ENCODE measurements at places on chromosomes 12 and 14.

DNA sequence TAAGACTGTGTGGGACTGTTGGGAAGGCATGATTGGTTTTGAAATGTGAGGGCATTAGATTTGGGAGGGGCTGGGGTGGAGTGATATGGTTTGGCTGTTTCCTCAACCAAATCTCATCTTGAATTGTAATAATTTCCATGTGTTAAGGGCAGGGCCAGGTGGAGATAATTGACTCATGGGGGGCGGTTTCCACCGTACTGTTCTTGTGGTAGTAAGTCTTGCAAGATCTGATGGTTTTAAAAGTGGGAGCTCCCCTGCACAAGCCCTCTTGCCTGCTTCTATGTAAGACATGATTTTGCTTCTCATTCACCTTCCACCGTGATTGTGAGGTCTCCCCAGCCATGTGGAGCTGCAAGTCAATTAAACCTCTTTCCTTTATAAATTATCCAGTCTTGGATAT is 76.6 kb upstream of the PPFIA2 start:
- no peak for DNase-seq

- no peak for DNase-seq
These were observed 192.3 kb downstream of the ANO4 start for GRCh38 chr12:100986595-100987547.

DNA sequence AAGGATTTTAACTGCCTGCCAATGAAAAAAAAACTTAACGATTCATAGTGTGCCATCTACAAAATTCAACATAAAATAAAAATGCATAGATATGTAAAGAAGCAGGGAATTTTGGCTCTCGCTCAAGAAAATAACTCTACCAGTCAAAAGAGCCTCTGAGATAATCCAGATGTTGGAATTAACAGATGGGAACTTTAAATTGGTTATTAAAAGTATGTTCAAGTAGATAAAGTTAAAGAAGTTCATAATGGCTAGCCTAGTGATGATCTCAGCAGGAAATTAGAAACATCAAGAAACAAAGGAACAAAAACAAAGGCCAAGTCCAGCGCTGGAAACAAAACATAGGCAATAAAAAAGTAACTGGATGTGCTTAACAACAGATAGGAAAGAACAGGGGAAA is 23.1 kb downstream of the PIK3C2G start:
- DNase-seq = no peak

GRCh38 chr14:105864651-105865265 is 338.4 kb downstream of the TMEM121 start:
- no peak for DNase-seq

GRCh38 chr12:8493084-8493483 is 20.2 kb upstream of the CLEC4D start:
- no peak for DNase-seq

DNA sequence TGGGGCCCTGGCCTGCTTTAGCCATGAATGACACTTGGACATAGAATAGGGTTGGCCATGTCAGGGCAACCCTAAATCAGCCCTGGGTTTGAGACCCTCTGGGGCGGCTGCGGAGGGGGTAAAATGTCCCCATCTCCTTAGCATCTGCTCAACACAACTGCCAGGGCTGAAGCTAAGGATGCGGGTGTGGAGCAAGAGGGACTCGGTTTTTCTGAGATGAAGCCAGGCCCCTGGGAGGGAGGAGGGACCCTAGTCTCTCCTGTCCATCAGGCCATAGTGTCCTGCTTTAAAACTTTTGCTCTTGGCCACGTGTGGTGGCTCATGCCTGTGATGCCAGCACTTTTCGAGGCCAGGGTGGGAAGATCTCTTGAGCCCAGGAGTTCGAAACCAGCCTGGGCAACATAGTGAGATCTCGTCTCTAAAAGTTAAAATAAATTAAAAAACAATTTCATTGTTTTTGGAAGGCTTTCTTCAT is 778 bp upstream of the C1R start:
- no peak for DNase-seq

DNA sequence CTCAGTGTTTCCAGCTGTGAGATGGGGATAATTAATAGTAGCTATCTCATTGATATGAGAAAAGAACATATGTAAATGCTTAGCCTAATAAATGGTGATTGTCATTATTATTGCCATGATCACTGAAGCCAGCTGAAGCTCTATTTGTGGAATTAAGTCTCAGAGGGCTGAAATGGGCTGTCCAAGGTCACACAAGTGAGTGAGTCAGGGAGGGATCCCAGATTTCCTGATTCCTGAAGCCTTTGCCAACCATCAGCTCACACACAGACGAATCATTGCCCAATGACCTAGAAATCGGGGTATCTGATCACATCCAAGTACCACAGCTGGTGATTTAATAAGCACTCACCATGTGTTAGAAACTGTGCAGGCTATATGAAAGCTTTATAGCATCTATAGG is 21.6 kb upstream of the TMEM229B start:
- peak; percentile 7 for DNase-seq

DNA sequence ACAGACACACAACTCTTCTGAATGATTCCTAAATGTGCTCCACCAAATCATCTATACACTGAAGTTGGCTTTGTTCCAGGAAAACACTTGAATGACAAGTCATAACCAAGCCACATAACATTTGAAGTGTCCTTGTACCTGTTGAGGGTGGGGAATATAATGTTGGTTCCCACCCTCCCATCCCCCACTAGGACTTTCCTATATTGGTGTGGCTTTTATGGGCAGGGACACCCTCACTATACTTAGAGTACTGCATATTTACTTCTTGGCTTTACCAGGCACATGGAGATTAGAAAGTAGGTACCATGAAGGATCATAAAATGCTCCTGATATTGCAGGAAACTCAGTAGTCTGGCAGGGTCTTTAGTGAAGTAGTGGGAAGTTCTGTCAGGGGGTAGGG is 9.7 kb upstream of the BHLHE41 start:
- DNase-seq = no peak

All from AG09319 (cell line).